ENCODE measurements at places on chromosomes 11 and 22. TPM values are rescaled to one million over a fixed set of nuclear protein-coding genes. Genes with fewer than 3 reads are reported as not detected.

Gene GLYATL2
- 1.6 TPM for total RNA-seq

Gene DSCAML1
- not detected for total RNA-seq

- ATAC-seq: peak; percentile 58
These were observed 71.9 kb upstream of the GRAMD1B start for GRCh38 chr11:123357990-123358827.

DNA sequence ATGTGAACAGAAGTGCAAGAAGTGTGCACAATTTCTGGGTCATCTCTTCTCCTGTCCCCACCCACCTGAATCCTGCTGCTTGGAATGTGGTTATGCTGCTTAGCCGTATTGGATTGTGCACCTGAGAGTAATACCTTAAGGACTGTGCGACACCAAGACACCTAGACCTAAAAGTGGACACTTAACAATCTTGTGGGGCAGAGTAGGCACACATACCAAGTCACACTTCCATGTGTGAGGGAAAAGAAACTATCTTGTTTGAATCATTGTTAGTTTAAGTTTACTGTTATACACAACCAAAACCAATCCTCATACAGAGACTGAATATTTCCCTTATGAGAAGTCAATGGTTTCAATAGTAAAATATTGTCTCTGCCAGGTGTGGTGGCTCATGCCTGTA lies 93.7 kb downstream of the CCDC83 start:
- peak; percentile 70 for ATAC-seq

Gene OR51B4
- total RNA-seq: not detected

Gene MYOD1
- not detected for total RNA-seq

DNA sequence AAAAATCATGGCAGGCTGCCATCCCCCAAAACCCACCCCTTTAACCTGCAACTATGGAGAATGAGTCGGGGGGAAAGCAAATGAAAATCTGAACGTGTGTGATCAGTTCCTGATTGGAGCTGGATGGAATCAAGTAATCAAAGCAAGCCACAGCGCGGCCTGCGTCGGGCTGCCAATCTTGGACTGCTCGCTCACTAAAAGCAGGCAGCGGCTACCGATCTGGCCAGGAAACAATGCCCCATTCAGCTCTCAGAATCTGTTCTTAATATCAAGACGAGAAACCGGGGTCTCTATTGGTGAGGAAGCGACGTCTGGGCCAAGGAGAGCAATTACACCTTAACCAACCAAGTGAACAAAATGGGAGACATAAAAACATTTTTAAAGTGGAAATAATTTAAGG lies 472.2 kb downstream of the SOX6 start:
- no peak for ATAC-seq

Gene ADM2
- total RNA-seq: 11.7 TPM

Gene SCUBE1
- 0.80 TPM for total RNA-seq

DNA sequence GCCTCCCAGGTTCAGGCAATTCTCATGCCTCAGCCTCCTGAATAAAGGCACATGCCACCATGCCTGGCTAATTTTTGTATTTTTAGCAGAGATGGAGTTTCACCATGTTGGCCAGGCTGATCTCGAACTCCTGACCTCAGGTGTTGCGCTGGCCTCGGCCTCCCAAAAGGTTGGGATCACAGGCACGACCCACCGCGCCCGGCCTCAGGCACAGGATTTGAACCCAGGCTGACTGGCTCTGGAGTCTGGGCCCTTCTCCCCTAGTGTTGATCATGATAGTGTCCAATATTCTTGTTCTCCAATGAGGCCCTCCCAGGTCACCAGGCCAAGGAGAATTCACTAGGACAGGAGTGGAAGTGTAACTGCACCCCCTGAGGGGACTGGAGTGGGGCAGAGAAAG lies 401.9 kb downstream of the LARGE1 start:
- no peak for ATAC-seq

Gene RNF26
- total RNA-seq: 22.2 TPM

DNA sequence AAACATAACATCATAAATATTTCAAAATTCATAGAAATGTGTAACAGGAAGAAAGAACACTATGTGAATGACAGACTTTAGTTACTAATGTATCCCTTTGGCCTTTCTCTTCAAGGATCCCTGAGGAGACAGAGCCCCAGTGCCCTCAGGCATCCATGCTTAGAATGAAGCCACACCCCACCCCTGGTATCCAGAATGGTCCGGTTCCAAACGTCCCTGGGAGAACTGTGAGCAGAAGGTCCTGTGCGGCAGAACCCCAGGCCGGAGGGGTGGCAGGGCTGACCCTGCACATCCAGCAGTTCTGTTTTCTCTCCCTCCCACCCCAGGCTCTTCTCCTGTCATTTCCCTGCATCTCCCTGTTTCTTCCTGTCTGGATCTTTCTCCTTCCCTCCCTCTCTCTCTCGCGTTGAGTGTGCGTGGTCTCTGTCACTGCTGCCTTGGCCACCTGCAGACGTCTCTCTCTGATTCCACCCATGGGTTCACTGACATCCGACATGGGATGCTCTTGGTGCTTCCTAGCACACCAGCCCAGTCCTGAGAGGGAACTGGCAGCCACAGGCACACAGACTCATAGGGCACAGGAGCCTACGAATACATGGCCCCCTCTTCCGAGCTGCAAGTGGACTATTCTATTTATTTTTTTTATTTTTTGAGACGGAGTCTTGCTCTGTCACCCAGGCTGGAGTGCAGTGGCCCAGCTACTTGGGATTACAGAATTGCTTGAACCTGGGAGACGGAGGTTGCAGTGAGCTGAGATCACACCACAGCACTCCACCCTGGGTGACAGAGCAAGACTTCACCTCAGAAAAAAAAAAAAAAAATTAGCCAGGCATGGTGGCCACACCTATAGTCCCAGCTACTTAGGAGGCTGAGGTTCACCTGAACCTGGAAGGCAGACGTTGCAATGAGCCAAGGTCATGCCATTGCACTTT lies 5.7 kb downstream of the RFPL1 start:
- ATAC-seq: peak; percentile 42

- no peak for ATAC-seq
These were observed 49.0 kb upstream of the TTC12 start for GRCh38 chr11:113265362-113265761.

Gene CCDC73
- total RNA-seq: 0.40 TPM

Gene SLC29A2
- total RNA-seq: 3.6 TPM

Gene DLG2
- total RNA-seq: 6.3 TPM

DNA sequence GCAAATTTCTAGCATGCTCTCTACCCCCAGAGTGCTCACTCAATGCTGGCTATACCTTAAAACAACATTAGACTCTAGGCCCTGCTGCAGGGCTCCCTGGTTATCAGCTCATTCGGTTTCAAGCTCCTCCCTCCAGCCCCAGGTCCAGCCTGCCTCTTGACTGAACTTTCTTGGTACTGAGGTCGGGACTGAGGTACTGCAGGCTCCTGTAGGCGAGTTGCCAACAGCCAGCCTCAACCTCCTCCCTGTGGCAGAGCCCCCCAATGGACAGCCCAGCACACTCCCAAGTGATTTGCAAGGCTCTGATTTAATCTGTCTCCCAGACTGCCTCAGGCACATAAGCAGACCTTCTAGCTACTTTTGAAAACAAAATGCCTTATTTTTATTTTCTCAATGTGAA lies 73.6 kb upstream of the EIF3M start:
- no peak for ATAC-seq

Gene SCGB1C1
- total RNA-seq: not detected

DNA sequence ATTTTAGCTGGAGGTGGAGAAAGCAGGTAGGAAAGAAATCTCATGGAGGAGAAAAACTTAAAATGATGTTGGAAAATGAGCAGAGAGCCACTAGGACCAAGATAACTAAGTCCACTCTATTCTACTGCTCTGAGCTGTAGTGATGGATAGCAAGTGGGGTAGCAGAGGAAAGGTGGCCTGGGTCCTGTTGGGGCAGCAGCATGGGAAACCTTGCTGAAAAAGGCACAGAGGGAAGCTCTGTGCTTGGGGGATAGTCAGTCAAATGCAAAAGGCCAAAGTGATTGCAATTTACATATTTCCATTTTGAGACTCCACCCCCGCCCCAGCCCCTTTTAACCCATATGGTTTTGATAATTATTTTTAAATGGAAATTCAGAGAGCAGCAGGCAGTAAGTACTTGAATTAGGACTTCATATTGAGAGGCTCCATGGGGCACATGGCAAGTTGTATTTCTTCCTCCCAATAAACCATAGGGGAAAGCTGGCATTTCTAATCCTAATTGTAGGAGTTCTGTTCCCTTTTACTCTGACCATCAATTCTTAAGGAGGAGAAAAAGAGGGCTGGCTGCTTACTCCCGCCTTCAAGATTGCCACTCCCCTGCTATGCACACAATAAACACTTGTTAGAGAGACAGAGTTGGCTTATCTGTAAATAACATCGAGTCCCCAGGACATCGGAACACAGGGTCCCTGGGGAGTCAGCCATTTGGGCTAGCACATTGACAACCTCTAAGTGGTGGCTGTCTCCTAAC lies 1341.5 kb upstream of the TENM4 start:
- ATAC-seq: no peak

Gene PANX2
- total RNA-seq: 0.92 TPM

DNA sequence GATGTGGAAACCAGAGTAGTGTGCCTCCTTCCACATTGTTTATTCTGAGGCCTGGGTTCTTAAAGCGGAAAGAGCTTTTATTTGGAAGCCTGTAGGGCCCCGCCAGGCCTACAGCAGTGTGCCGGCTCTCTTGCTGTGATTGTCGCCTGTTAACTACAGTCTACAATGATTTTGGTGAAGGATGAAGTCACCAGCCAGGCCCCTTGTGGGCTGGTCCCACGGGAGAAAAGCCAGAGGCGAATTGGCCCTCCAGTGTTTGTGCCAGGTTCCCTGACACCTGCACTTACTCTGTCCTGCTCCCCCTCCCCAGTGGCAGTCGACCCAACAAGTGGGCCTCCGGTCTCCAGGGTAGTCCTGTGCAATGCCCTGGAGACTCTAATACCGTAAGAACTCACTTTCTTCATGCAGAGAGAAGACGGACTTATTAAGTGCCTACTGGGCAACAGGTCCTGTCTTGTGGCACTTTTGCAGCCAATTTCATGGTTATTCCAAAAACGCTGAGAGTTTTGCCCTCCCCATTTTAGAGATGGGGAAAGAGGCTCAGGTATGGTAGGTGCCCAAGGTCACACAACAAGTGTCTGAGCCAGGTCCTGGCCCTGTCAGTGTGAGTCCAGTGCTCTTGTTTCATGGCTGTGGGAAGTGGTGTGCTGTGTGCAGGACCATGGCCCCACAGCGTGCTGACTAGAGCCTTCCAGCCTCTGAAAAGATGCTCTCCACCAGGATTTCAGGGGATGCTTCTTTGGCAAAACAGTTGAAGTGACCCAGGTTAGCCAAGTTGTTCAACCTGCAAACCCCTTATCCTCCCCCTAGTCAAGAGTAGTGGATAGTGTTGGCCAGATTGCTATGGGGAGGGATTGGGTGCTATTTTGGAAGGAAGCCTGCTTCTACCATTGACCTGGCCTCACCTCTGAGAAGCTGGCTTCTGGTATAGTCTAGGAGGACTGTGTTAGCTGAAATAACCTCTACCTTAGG lies 1.4 kb downstream of the MICAL2 start:
- no peak for ATAC-seq

DNA sequence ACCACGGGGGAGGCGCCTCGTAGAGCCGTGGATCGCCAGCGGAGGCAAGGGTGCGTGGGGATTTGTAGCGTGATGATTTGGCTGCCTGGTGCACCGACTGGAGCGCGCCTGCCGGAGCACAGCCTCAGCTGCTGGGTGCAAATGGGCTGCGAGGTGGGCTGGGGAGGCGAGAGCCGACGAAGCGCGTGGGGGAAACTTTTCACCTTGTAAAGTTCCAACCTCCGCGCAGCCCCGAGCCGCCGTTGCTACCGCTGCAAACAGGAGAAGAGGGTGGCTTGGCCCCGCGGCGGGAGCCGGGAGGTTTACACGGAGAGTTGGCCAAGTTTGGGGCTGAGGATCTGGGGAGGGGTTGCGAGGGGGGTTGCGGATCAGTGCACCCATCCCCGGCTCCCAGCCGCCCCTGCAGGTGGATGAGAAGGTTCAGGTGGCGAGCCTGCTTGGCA lies 528 bp downstream of the FAT3 start:
- ATAC-seq: no peak

DNA sequence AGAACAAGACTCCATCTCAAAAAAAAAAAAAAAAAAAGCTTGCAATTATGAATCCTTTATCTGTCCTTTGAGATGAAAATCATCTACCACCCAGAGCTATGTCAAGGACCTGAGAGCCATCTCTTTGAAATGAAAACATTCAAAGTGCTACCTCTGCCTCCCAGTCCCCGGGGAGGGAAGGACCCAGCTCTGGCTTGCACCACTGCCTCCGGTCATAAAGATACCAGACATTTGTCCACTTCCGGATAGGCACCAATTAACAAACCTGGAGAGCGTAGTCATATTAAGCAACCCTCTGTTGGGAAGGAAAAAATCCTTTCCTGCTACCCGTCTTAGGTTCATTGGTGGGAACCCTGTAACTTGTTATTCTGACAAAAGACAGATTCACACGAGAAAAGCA lies 98.6 kb downstream of the ARHGAP8 start:
- no peak for ATAC-seq

- ATAC-seq: no peak
These were observed 492.8 kb downstream of the INSC start for GRCh38 chr11:15607361-15608036.

GRCh38 chr11:27112946-27113345 lies 72.3 kb downstream of the BBOX1 start:
- no peak for ATAC-seq

GRCh38 chr22:23763579-23763945 lies 772 bp downstream of the C22orf15 start:
- no peak for ATAC-seq

Measured in esophagus mucosa (tissue), 1 donor.